ENCODE measurements at places on chromosomes 16 and 17. TPM values are rescaled to one million over a fixed set of nuclear protein-coding genes. Genes with fewer than 3 reads are reported as not detected.

Gene SLC16A3
- 65.0 TPM for total RNA-seq

Gene ZPBP2
- not detected for total RNA-seq

Gene DNASE1L2
- total RNA-seq, result 0.39 TPM

Gene ZP2
- total RNA-seq, result not detected

Gene CCL7
- total RNA-seq, result 1.3 TPM

Gene DOC2B
- 41.5 TPM for total RNA-seq

Gene ADAM11
- 0.67 TPM for total RNA-seq

Gene MT1B
- total RNA-seq, result not detected

Gene DNAI2
- total RNA-seq, result not detected

Gene ACBD4
- total RNA-seq, result 10.9 TPM

Gene OXLD1
- total RNA-seq, result 27.5 TPM

Gene PPP4C
- 81.1 TPM for total RNA-seq

Gene CFAP97D1
- not detected for total RNA-seq

Gene TGFB1I1
- total RNA-seq, result 34.7 TPM

Gene PRR35
- total RNA-seq, result not detected

Gene SLC5A2
- not detected for total RNA-seq

Gene SLC22A31
- 0.35 TPM for total RNA-seq

Gene GUCY2D
- not detected for total RNA-seq

Gene SPATA32
- total RNA-seq, result not detected

Gene ARL5C
- not detected for total RNA-seq

Gene AANAT
- not detected for total RNA-seq

Gene MLYCD
- total RNA-seq, result 10.4 TPM

Gene HEATR9
- not detected for total RNA-seq

Gene PPY
- not detected for total RNA-seq

Gene TEKT5
- total RNA-seq, result not detected

Gene MED31
- 13.0 TPM for total RNA-seq

Gene PRAC1
- not detected for total RNA-seq

Gene ARHGAP44
- total RNA-seq, result 4.1 TPM

Gene SPNS2
- total RNA-seq, result 18.6 TPM

Gene FOXO3B
- 2.1 TPM for total RNA-seq

Gene TEN1
- total RNA-seq, result 17.7 TPM

Gene CDH1
- 0.55 TPM for total RNA-seq

Gene TNS4
- 0.16 TPM for total RNA-seq

Gene DPEP2
- total RNA-seq, result 1.5 TPM

Gene KRT32
- not detected for total RNA-seq

All from mesenteric fat pad (tissue), 1 donor.